Fibroblast of the conjunctiva (primary cell): ENCODE measurements at places on chromosomes 7 and 10.

DNA sequence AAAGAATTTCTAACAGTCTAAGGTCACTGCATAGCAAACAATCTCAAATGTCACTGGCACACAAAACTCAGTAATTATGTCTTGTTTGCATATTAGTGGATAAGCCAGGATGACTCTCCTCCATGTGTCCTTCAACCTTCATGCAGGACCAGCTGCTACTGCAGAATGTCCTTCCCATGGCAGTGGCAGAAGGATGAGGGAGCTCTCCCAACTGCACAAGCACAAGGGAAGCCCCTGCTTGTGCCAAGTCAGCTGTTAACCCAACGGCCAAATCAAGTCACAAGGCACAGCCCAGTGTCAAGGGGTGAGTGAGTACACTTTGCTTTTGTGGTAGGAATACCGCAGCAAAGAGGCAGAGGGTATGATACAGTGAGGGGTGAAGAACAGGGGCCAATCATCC, 59.3 kb upstream of the VWC2 start:
- no peak for DNase-seq

GRCh38 chr7:100711369-100711768, 5.4 kb downstream of the POP7 start:
- no peak for DNase-seq

- DNase-seq = no peak
Observed at GRCh38 chr10:101062232-101063049, 652 bp downstream of the KAZALD1 start.

DNA sequence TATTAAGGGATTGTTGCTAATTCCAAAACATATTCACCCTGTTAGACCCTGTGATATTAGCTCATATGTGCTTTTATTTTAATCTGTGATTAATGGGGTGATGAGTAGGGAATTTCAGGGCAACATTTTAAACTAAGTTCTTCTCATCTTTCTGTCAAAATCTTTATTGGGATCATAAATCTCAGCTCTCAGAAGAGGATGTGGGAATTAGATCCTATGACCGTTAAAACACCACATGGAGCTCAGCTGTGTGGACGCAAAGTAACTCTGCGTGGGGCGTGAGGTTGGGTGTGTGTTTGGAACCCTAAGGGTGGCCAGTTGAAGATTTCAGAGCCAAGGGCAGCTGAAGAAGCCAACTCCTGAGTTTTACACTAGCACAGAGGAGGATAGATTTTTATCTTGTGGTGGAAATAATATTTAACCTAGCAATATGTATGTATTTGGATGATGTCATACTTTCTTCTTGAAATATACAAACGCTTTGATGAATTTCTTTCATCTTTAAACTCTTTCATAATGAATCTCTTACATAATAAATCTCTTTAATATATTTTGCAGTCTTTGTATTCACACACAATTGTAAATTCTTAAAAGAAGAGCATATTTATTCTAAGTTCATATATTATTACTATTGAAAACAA, 64.4 kb downstream of the EPDR1 start:
- no peak for DNase-seq

- DNase-seq = no peak
Observed at GRCh38 chr10:23338886-23339285, 5.7 kb downstream of the C10orf67 start.

GRCh38 chr10:69007260-69007659, 18.7 kb downstream of the KIFBP start:
- DNase-seq = no peak

DNA sequence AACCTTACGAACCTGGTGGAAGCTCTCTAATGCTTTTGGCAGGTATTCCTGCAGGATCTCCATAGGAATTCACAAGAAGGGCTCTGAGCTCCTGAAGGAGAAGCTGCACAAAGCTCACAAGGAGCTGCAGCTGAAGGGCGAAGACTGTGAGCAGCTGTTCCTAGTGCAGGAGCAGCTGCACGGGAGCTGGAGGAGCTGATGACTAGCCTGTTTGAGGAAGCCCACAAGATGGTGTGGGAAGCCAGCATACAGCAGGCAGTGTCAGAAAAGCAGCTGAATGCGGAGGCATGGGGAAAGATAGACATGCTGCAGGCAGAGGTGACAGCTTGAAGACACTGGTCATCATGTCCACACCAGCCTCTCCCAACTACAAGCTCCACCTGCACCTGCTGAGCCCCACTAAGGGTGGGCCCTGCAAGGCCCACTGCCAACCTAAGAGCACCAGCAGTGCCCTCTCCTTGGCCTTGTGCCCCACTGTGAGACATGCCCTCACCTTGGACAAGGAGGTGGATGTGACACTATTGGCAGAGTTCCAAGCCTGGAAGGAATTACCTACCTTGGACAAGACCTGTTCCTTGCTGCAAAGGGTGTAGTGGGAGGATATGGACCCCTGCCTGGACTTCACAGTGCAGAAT, 250.6 kb downstream of the BBS9 start:
- no peak for DNase-seq

DNA sequence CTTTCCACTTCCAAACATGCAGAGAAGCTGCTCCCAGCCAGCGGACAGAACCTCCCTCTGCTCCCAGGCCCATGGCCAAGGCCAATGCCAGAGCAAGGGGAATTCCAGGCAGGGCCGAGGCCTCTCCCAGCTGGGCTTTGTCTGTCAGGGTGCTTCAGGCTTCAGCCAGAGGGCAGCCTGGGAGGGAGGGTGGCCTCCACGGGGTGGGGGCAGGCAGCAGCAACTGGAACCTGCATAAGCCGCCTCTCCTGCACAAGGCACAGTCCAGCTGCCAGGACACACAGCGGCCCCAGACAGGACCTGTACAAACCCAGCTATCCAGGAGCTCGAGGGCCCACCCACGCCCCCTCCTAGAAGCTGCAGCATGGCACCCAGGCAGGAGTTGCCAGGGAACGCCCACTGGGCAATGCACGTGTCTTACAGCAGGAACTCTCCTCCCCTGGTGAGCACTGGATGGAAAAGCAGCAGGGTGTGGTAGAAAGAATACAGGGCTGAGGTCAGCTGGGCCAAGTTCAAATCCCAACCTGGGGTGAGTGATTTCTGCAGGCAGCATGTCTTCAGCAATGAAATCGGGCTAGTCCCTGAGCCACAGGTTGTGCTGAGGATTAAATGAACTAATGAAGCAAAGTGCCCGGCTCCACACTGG, 7.6 kb downstream of the FAM53B start:
- no peak for DNase-seq

- DNase-seq = no peak
Observed at GRCh38 chr10:132876993-132877431, 65.4 kb downstream of the CFAP46 start.

DNA sequence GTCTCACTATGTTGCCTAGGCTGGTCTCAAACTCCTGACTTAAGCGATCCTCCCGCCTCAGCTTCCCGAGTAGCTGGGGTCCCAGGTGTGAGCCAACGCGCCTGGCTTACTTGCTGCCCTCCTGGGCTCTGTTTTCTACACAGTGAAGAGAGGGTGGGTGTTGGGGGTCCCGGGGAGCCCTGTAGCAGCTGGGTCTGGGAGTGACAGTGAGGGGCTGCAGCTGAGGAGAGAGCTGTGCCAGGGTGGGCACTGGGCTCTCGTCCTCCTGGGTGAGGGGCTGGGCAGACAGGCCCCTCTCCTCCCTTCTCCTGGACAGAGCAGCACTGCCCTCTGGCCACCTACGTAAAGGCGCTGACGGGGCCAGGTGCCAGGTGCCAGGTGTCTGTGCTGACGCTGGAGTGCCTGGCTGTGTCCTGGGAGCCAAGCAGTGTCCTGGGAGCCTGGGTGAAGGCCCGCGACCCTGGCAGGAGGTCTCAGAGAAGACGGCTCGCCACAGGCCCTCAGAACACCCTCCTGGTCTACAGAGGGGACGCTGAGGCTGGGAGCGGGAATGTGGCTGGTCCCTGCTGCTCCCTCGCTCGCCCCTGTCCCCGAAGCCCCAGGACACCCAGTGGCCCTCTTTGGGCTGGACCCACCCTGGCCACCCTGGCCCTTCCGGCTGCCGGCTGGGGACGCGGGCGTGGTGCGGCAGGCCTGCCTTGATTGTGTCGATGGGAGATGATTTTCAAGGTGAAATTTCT, 35.6 kb downstream of the UNCX start:
- no peak for DNase-seq

- DNase-seq = peak; percentile 89
Observed at GRCh38 chr7:80312139-80312661, 177.6 kb downstream of the GNAI1 start.

GRCh38 chr7:3146571-3147226, 103.0 kb upstream of the CARD11 start:
- DNase-seq = no peak

DNA sequence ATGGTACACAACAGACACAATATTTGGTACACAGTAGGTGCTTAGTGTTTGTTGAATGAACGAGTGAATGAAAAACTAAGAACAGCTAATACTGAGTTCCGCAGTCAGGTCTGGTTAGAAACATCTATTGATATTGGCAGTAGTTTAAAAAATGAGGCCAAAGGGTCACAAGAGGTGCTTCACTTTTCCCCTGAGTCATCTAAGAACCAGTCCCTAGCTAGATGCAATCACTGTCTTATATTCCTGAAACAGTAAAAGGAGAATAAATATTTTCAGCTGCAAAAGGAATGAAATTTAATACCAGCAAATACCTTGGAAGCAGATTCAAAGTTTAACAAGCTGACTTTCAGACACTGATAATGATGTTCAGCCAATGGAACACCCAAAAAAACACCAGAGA, 54.5 kb downstream of the SCRN1 start:
- DNase-seq = no peak
